GM12878 (cell line): ENCODE measurements at places on chromosomes 2 and 18.

GRCh38 chr2:2577407-2577831 lies 246.3 kb upstream of the MYT1L start:
- DNase-seq, result no peak
- H3K4me1 ChIP-seq, result no peaks in the 10 kb centered on the region
- H3K36me3 ChIP-seq, result no peaks in the 10 kb centered on the region
- no peaks in the 10 kb centered on the region for H3K27me3 ChIP-seq
- no peak overlapping the region for H3K4me3 ChIP-seq

DNA sequence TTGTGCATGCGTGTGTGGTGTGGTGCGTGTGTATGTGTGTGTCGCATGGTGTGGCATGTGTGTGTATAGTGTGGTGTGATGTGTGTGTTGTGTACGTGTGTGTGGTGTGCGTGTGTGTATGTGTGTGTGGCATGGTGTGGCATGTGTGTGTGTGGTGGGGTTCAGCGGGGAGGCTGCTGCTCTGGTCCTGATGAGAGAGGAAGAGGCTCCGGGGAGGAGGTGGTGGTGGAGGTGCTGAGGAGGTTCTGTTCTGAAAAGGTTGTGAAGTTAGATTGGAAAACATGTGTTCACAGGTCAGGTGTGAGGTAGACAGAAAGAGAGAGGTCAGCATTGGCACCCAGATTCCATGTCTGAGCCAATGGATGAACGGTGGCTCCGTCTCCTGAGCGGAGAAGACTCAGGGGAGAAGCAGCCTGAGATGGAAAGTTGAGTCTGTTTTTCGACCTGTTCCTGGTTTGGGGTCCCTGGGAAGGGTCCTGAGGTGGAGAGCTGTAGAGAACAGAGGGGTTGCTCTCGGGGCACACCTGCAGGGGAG lies 67.2 kb upstream of the HDAC4 start:
- H3K4me3 ChIP-seq, result no peak overlapping the region
- H3K27me3 ChIP-seq, result no peaks in the 10 kb centered on the region; the same call in 1 of the 2 replicates
- H3K4me1 ChIP-seq, result no peaks in the 10 kb centered on the region
- no peak overlapping the region for H3K27ac ChIP-seq
- DNase-seq, result no peak

DNA sequence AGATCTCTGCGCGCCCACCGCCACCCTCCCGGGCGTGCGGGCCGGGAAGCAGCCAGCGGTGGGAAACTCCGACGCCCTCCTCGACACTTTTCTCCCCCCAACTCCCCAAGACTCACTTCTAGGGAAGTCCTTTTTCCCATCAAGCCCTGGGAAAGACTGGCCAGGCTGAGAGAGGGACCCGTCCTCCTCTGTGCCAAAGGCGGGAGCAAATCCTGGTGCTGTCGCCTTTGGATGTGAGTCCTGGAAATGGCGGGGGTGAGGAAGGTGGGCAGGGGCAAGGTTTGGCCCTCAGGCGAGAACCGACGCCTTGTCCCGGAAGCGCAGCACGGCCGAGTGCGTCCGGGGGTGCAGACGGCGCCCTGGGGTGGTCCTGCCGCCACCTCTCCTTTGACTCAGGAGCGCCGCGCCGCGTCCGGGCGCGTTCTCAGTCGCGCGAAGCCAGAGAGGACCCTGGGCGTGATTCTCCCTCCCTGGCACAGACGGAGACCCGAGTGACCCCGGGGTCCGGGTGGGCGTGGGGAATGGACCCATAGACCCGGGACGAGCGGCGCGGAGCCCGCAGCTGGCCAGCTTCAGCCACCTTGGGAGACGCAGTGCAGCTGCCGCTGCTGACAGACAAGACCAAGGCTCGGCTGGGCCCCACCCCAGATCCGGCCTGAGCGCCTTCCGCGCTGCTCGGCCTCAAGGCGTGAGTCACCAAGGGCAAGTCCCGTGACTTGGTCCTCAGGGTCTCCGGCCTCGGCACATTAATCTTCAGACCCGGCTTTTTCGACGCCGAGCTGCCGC lies 3.5 kb upstream of the LBX2 start:
- peaks cover 14% of the 10 kb centered on the region for H3K27me3 ChIP-seq
- H3K36me3 ChIP-seq, result no peaks in the 10 kb centered on the region
- H3K27ac ChIP-seq, result no peak overlapping the region
- DNase-seq, result no peak
- H3K4me3 ChIP-seq, result peak overlapping the region; percentile 73

DNA sequence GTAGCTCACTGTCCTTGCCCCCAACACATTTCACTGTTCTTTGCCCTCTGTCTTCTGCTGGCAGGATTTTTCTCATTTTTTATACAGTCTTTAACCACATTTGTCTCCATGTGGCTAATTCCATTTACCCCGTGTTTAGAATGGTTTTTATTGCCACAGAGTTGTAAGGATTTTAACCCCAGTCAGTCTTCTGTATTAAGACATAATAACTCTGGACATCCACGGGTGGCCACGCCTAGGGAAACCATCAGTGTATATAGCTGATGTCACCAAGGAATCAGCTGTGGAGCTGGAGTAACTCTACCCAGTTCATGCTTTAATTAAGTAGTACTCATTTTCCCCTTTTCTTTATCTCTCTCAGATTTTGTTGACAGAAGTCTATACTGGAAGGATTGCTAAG lies 139.8 kb downstream of the MAP4K4 start:
- H3K36me3 ChIP-seq, result peaks cover 1% of the 10 kb centered on the region; the same call in 1 of the 2 replicates
- no peaks in the 10 kb centered on the region for H3K4me1 ChIP-seq
- DNase-seq, result no peak
- no peaks in the 10 kb centered on the region for H3K27me3 ChIP-seq
- H3K27ac ChIP-seq, result no peak overlapping the region
- no peak overlapping the region for H3K4me3 ChIP-seq

DNA sequence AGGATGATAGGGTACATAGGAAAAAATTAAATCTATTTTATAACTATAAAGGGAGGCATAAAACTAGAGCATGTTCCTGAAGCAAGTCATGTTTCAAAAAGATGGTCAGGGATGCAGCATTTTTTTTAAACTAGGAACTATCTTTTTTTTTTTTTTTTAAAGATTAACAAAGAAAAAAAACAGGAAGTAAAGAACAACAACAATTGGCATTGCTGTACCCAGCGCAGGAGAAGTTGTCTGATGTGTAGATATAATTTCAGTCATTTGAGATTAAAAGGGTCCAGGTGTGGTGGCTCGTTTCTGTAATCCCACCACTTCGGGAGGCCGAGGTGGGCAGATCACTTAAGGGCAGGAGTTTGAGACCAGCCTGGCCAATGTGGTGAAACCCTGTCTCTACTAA lies 41.5 kb downstream of the PMAIP1 start:
- no peaks in the 10 kb centered on the region for H3K27me3 ChIP-seq
- no peak overlapping the region for H3K27ac ChIP-seq
- no peak overlapping the region for H3K4me3 ChIP-seq
- peaks cover 7% of the 10 kb centered on the region; the same call in 1 of the 2 replicates for H3K4me1 ChIP-seq
- DNase-seq, result no peak
- no peaks in the 10 kb centered on the region for H3K36me3 ChIP-seq

GRCh38 chr2:226644399-226644865 lies 155.2 kb downstream of the IRS1 start:
- H3K27ac ChIP-seq, result no peak overlapping the region
- H3K27me3 ChIP-seq, result no peaks in the 10 kb centered on the region
- H3K36me3 ChIP-seq, result no peaks in the 10 kb centered on the region
- H3K4me1 ChIP-seq, result no peaks in the 10 kb centered on the region

DNA sequence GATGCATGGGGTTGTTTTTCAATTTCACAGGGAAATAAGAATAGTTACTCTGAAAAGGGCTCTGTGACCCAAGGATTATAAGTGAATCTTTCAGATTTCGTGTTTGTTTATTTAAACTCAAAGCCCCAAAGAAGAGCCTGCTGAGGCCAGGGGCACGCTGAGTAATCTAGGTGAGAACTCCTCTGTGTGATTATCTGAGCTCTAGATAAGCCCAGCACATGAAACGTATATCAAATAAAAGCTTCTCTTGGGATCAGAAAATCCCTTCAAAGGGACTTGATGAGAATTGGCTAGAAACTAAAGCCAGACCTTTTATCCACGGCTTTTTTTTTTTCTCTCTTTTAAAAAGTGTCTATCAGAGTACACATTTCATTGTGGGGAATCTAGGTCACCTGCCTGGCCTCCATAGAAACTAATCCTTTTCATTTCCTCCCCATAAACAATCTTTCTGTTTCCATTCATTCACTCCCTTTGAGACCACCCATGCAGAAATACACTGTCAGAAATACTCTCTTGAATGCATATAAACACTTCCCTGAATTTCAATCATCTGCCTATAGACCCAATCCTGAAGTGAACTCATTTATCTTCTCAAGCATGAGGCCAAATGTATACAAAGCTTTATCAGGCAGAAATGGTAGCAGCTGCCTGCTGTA lies 137.4 kb downstream of the RIT2 start:
- no peak for DNase-seq
- H3K27me3 ChIP-seq, result no peaks in the 10 kb centered on the region
- H3K4me3 ChIP-seq, result no peak overlapping the region
- H3K4me1 ChIP-seq, result no peaks in the 10 kb centered on the region
- H3K36me3 ChIP-seq, result no peaks in the 10 kb centered on the region

GRCh38 chr2:133063775-133064174 lies 393.8 kb upstream of the LYPD1 start:
- no peak overlapping the region for H3K4me3 ChIP-seq
- H3K27me3 ChIP-seq, result no peaks in the 10 kb centered on the region
- H3K36me3 ChIP-seq, result no peaks in the 10 kb centered on the region

GRCh38 chr2:131493199-131493968 lies 1.2 kb upstream of the MZT2A start:
- H3K4me3 ChIP-seq, result peak overlapping the region; percentile 90
- no peak for DNase-seq
- H3K27ac ChIP-seq, result peak overlapping the region; percentile 86

DNA sequence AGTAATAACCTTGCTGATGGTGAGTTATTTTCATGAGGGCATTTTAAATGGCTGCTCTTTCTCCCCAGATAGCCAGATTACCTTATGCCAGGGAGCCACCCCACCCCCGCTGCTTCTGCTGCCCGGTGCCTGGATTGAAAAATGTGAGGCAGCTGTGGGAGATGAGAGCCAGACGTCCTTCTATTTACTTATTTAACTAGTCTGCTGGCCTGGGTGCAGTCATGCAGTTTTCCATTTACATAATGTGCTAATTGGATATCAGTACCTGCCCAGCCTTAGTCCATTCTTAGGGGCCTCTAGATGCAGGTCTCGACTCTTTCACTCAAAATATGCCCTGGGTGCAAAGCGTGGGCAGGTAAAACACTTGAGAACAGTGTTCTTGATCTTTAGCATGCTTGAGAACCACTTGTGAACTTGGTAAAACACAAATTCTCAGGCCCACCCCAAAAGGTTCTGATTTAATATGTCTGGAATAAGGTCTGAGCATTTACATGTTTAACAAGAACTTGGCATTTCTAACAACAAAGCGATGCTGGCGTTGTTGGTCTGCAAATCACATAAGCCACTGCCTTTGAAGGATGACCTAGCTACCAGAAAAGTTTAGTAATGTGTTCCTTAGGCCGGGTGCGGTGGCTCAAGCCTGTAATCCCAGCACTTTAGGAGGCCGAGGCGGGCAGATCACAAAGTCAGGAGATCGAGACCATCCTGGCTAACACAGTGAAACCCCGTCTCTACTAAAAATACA lies 154.3 kb downstream of the NRP2 start:
- H3K27me3 ChIP-seq, result no peaks in the 10 kb centered on the region
- no peaks in the 10 kb centered on the region for H3K36me3 ChIP-seq
- no peak for DNase-seq
- H3K4me3 ChIP-seq, result no peak overlapping the region

DNA sequence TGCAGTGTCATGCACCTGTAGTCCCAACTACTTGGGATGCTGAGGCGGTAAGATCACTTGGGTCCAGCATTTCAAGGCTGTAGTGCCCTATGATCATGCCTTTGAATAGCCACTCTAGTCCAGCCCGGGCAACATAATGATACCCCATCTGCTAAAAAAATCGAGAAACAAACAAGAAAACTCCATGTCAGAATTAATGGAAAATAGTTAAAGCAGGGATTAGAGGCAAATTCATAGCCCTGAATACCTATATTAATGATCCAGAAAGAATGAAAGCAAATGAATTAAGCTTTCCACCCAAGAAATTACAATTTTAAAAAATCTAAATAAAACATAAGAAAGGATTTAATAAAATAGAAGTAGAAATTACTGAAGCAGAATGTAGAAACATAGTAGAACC lies 143.0 kb downstream of the MYO3B start:
- H3K27ac ChIP-seq, result no peak overlapping the region
- no peaks in the 10 kb centered on the region for H3K4me1 ChIP-seq
- no peak for DNase-seq
- no peaks in the 10 kb centered on the region for H3K27me3 ChIP-seq
